ENCODE measurements at places on chromosomes 4 and X. TPM values are rescaled to one million over a fixed set of nuclear protein-coding genes. Genes with fewer than 3 reads are reported as not detected.

DNA sequence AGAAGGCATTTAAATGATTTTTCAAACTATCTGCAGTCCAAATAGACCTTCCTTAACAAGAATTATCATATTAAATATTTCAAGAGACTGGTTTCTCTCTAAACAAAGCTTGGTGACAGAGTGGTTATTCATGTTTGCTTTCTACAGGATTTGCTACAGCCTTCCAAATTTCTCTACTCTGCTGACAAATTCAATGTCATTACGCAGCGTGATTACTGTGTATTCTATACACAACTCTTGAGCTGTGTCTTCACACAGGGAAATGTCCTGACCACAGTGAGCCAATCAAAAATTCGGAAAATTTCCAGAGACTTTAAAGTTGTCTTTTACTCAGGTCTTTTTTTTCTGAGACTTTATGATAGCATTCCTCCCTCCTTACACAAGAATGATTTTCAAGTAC lies 75.6 kb downstream of the EFHC2 start:
- no peak for DNase-seq

The CASP6 gene
- 13.6 TPM for total RNA-seq

The CTAG2 gene
- total RNA-seq: not detected

The ADH6 gene
- not detected for total RNA-seq

- no peak for DNase-seq
Measured at GRCh38 chrX:19688426-19688825, 173.1 kb upstream of the MAP3K15 start.

DNA sequence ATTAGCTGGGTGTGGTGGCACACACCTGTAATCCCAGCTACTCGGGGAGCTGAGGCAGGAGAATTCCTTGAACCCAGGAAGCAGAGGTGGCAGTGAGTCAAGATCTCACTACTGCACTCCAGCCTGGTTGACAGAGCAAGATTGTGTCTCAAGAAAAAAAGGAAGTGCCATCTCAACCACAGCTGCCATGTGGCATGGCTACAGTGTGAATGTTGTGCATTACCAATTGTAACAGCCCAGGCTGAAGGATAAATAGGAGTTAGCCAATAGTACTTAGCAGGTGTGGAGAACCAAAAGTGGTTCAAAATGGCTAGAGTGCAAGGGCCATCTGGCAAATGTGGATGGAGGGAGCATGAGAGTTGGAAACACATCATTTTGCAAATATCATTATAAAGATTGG lies 28.9 kb downstream of the SLC25A5 start:
- no peak for DNase-seq

- no peak for DNase-seq
Measured at GRCh38 chrX:1521459-1521956, 15.5 kb downstream of the P2RY8 start.

Data from occipital lobe (tissue), 3 donors.